ENCODE measurements at places on chromosomes 7 and 10.

- DNase-seq: no peak
Measured at GRCh38 chr7:71995111-71995510, 417.0 kb downstream of the CALN1 start.

DNA sequence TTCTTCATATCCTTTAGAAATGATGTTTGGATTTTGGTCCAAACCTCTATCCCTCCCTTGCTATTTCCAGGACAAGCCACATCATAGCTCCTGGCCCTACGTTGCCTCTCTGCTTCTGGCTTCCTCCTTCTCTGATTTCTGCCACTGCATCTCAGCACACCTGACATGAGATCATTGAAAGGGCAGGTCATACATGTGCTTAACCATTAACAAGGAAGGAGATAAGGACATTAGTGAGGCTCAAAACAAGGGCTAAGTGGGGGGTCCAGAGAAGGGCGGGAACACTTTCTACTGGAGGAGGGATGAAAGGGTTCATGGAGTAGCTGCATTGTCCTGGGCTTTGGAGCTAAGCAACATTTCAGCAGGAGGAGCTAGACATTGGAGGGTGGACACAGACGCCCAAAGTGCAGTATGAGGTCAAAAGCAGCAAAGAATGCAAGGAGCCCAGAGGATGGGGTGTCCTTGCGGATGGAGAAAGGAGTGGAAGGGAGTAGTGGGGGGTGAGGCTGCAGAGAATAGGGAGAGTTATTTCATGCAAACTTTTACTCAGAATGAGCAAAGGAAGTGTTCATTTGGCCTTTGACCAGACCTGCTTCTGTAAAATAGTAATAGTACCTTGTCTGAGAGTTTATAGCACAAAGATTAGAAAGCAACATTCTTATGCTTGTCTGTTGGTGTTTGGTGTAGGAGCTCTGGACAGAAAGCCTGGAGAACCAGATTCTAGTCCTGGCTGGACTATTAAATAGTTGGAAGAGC lies 102.4 kb upstream of the CREB5 start:
- no peak for DNase-seq

GRCh38 chr7:40167291-40167690 lies 32.5 kb downstream of the SUGCT start:
- no peak for DNase-seq

- DNase-seq: no peak
Measured at GRCh38 chr10:72030762-72031543, 57.4 kb downstream of the SPOCK2 start.

DNA sequence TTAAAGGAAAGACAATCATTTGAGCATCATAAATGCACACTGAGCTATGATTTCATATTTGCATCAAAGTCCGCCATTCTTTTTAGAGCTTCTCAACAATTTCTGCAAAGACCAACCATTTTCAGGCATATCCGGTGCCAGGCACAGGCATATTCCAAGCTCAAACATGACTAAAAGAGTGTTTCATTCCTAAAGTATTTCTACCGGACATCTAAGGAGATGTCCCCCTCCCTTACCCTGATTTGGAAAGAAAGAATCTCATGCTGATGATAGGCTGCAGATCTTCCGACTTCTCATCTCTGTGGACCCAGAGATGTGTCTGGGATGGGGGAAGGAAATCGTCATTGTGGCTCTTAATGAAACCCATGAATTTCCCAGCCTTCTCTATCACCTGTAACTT lies 600.5 kb upstream of the MGMT start:
- DNase-seq: no peak

- no peak for DNase-seq
Measured at GRCh38 chr7:128831178-128831993, 1.2 kb downstream of the FLNC start.
